ENCODE measurements at places on chromosomes 1 and 21. TPM values are rescaled to one million over a fixed set of nuclear protein-coding genes. Genes with fewer than 3 reads are reported as not detected.

- no peak for DNase-seq
These were observed 143.0 kb upstream of the GRIK3 start for GRCh38 chr1:37177230-37177864.

The MAN1C1 gene
- 31.4 TPM for total RNA-seq

The IQCC gene
- not detected for total RNA-seq

The REN gene
- total RNA-seq: not detected

DNA sequence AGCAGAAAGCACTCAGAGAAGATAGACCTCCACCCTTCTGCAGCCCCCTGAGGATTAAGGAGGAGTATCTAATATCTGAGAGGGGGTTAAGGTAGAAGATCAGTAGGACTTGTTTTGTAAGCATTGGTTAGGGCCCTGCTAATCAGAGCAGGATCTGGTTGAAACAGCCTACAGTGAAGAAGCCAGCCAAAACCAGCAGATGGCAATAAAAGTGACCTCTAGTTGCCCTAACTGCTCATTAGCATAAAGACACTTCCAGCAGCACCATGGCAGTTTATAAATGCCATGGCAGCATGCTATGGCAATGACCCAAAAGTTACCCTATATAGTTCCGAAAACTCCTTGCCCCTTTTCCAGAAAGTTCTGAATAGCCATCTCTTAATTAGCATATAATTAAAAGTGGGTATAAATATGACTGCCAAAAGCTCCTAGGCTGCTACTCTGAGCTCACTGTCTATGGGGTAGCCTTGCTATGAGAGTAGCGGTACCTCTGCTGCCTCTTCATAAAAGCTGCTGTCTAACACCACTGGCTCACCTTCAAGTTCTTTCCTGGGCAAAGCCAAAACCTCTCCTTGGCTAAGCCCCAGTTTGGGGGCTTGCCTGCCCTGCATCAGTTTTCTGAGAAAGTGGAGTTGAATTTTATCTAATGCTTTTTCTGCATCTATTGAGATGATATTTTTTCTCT is 254.2 kb downstream of the PAPPA2 start:
- DNase-seq: no peak

GRCh38 chr1:8025671-8026144 is 401 bp downstream of the ERRFI1 start:
- DNase-seq: no peak

DNA sequence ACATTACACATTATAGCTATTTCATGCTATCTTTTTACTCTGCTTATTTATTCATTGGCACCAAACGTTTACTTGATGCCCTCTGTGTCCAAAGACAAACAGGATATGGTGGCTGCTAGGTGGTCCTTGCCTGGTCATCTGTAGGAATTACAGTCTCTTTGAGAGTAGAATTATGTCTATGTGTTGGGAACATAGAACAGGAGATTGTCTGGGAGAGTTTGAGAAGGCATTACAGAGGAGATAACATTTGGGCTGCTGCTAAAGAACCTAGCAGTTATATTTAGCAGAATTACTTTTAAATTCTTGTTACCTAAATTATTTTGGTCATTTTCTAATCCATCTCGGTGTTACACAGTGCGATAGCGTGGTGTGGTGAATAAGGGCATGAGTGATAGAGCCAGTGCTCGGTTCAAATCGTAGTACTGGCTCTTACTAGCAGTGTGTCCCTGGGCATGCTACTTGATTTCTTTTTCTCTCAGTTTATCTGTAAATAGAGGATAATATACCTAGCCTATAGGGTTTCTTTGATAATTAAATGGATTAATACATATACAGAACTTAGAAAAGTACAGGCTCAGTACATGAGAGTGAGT is 20.5 kb downstream of the RRP15 start:
- no peak for DNase-seq

The KRTAP6-2 gene
- total RNA-seq: not detected

DNA sequence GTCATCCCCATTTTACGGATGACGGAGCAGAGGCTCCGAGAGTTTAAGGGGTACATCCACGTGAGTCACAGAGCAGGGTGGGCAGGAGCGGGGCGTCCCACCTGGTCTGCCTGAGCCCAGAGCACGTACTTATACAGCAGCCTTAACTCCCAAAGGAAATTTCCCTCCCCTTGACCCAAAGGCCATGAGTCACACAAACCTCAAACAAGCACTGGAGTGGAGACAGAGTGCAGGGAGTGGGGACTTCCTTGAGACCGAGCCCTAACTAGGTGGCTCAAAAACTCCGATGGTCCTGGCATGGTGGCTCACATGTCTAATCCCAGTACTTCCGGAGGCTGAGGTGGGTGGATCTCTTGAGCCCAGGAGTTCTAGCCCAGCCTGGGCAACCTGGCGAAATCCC is 141.6 kb upstream of the KLHDC7A start:
- DNase-seq: no peak

DNA sequence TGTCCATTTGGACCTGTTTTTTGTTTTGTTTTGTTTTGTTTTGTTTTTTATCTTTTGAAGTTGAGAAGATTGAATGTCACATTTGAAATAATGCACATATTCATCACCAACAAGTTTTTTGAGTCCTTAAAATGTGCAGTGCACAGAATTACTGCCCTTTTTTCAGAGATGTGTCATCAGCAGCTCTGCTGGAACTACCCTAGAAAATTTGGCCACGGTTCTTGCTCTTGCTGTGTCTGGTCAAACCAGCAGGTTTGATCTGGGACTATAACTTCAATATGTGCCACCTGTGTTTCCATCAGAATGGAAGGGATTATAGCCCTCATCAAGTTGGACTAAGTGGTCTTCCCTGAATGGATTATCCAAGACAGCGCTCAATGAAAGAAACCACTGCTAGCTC is 24.1 kb upstream of the CNN3 start:
- DNase-seq: no peak

DNA sequence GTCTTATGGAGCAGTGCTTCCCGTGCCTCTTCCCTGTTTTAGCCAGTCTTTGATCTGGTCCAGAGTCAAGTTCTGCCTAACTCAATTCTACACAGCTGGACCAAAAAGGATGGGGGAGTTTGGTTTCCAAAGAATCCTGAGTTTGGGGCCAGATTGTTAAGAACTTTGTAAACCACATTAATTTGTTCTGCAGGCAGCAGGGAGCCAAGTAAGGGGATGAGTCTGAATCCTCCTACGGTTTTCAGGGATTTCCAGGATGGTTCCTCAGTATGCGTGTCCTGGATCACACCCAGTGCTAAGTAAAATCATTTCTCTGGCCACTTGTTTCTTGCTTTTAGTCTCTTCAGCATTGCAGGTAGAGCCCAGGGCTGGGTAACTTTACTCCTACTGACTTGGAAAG is 26.1 kb upstream of the GJA5 start:
- no peak for DNase-seq

DNA sequence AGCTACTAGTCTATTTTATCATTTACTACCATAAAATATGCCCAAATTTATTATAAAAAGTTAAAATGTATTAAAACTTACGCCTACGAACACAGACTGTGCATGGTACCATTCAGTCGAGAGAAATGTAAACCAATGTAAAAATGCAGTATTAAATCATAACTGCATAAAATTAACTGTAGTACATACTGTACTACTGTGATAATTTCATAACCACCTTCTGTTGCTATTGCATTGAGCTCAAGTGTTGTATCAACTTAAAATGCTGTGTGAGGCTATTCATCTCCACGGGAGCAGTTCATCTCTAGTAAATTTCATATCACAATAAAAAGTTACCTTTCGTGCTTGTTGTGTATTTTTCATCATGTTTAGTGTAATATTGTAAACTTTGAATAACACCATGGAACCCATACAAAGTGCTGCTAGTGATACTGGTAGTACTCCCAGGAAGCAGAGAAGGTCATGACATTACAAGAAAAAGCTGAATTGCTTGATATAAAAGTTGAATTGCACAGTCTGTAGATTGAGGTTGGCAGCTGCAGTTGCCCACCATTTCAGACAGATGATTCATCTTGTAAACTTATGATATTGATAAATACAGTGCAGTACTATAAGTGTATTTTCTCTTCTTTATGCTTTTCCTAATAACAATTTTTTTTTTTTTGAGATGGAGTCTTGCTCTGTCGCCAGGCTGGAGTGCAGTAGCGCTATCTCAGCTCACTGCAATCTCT is 19.0 kb upstream of the CENPF start:
- no peak for DNase-seq

The LAD1 gene
- total RNA-seq: 91.8 TPM

DNA sequence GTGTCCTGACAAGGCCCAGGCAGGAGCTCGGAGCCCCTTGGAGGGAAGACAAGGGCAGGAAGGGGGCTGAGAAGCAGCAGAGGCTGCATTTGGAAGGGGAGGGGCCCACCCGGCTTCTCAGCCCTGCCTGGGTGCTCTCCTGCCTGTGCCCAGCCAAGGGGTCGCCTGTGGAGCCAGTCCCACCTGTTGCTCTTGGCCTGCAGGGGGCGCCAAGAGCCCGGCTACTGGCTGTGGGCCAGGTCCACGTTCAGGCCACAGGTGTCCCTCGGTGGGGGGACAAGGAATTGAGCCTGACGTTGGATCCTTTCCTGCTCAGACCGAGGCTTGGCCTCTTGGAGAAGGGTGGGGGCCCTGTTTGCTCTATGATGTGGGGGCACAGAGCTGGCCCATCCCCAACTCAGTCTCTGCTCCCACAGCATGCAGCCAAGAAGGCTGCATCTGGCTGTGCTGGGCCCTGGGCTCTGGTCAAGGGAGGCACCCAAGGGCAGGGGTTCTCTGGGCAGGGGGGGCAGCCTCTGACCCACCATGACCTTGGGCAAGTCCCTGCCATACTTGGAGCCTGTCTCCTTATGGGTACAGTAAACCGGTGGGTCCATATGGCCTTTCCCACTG is 10.9 kb downstream of the WNT4 start:
- no peak for DNase-seq

GRCh38 chr1:166673722-166674121 is 165.6 kb upstream of the POGK start:
- DNase-seq: no peak

- DNase-seq: no peak
These were observed 270.7 kb upstream of the C1orf174 start for GRCh38 chr1:4170548-4171340.

DNA sequence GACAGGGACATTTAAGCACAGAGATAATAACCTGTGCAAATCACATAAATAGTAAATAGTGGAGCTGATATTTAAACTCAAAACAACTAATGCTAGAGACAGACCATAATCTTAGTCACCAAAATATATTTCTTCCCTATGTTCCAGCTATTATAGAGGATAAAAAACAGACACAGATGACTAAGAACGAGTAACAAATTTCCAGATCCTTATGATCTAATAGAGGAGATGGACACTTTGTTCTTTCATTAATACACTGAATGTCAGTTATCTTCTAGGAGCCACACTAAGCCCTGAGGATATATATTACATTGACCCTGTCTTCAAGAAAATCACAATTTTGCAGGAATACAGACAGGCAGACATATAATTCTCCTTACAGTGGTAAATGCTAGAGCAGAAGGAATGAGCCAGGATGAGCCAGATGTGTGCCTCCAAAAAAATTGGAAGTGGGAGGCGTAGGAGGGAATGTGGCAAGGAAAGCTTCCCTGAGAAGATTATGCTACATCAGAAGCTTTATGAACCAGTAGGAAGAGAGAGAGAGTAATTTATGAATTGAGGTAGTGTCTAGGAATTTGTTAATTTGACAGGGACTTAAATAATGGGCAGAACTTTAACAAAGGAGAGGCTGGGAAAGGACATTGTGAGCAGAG is 395.4 kb upstream of the BEND5 start:
- no peak for DNase-seq

The SLC45A1 gene
- total RNA-seq: 13.8 TPM

DNA sequence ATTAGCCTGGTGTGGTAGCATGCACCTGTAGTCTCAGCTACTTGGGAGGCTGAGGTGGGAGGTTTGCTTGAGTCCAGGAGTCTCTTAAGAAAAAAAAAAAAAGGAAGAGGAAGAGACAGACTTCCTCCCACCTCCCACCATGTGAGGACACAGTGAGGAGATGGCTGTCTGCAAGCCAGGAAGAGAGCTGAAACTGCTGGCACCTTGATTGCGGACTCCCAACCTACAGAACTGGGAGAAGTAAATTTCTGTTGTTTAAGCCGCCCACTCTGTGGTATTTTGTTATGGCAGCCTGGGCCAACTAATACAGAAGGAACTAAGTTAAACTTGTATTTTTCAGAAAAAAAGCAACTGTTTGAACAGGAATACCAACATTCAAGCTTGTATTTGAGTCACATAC is 21.7 kb downstream of the DOP1B start:
- no peak for DNase-seq

GRCh38 chr21:33586927-33587326 is 1.6 kb downstream of the DONSON start:
- DNase-seq: no peak

The S100A16 gene
- total RNA-seq: 259 TPM

- DNase-seq: no peak
These were observed 66.8 kb upstream of the ASB17 start for GRCh38 chr1:75999034-75999433.

The SAMD11 gene
- 33.9 TPM for total RNA-seq

DNA sequence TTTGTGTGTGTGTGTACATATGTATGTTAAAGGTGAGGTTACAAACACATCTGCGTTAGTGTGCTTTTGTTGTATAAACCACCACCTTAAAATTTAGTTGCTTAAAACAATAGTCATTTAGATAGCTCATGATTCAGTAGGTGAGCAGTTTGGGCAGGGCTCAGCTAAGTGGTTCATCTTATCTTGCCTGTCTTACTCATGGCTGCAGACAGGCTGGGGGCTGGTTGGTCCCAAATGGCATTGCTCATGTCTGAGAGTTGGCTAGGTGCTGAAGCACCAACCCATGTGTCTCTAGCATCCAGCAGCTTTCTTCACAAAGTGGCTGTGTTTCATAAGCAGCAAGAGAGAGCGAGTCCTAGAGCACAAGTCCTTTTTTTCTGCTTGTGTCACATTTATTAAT is 91.4 kb downstream of the MACF1 start:
- DNase-seq: no peak

The GBP6 gene
- total RNA-seq: 23.1 TPM

The TMEM183A gene
- total RNA-seq: 73.2 TPM

DNA sequence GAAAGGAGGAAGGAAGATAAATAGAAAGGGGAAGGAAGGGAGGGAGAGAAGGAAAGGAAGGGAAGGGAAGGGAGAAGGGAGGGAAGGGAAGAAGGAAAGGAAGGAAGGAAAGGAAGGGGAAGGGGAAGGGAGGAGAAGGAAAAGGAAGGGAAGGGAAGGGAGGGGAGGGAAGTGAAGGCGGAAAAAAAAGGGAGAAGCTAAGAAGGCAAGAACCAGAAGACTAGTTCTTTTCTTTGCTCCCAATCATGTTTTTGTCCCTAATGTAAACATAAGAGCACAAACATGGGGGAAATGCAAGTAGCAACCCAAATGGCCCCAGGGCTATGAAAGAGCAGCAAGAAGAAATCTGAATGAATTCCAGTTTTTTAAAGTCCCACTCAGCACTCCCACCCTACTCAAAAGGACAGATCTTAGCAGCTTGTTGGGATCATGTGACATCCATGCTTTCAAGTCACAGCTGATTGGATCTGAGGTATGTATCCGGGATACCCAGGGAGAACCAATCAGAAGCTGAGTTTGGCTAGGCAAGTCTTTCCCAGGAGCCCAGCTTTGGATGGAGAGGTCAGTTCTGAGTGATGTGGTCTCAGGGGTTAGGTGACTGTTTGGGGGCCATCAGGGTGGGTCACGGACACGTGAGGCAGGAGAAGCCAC is 24.2 kb upstream of the FHAD1 start:
- DNase-seq: no peak

The ITLN1 gene
- total RNA-seq: 1.5 TPM

- no peak for DNase-seq
These were observed 1.9 kb downstream of the RNF187 start for GRCh38 chr1:228488818-228489674.

GRCh38 chr1:28580722-28581530 is 11.1 kb upstream of the RAB42 start:
- DNase-seq: no peak
